Mammary microvascular endothelial cell (primary cell): ENCODE measurements at places on chromosomes 7 and 10. TPM values are rescaled to one million over a fixed set of nuclear protein-coding genes. Genes with fewer than 3 reads are reported as not detected.

SMIM30 gene
- 80.8 and 106 TPM in 2 replicates for total RNA-seq

CLRN3 gene
- not detected in 2 replicates for total RNA-seq

CFAP58 gene
- 0.39 and 0.67 TPM in 2 replicates for total RNA-seq

BRAT1 gene
- total RNA-seq, result 39.9 and 41.0 TPM in 2 replicates

LOXL4 gene
- 9.1 and 9.3 TPM in 2 replicates for total RNA-seq

KCNH2 gene
- not detected in 2 replicates for total RNA-seq

SPDYE9 gene
- total RNA-seq, result not detected in 2 replicates

CHAT gene
- total RNA-seq, result not detected in 2 replicates

MSMB gene
- total RNA-seq, result not detected in 2 replicates

LRIT1 gene
- total RNA-seq, result not detected in 2 replicates

IQUB gene
- total RNA-seq, result 0.69 TPM in 1 of 2 replicates, not detected in the other

SFXN2 gene
- total RNA-seq, result 2.1 and 3.5 TPM in 2 replicates

RAMP3 gene
- total RNA-seq, result 7.0 and 8.8 TPM in 2 replicates

CC2D2B gene
- total RNA-seq, result not detected in 2 replicates

AP1S1 gene
- total RNA-seq, result 195 and 198 TPM in 2 replicates

HABP2 gene
- not detected in 2 replicates for total RNA-seq

JAKMIP3 gene
- total RNA-seq, result under 0.01 TPM in 1 of 2 replicates, not detected in the other

CRHR2 gene
- total RNA-seq, result not detected in 2 replicates

CPVL gene
- 2.0 and 2.6 TPM in 2 replicates for total RNA-seq

AQP1 gene
- 1.4 and 4.9 TPM in 2 replicates for total RNA-seq

ASB15 gene
- total RNA-seq, result not detected in 2 replicates

SAMD9L gene
- total RNA-seq, result 35.8 and 40.4 TPM in 2 replicates

EN2 gene
- not detected in 2 replicates for total RNA-seq

LRRC4 gene
- total RNA-seq, result 0.44 and 0.60 TPM in 2 replicates

FGL2 gene
- 0.25 TPM in 1 of 2 replicates, not detected in the other for total RNA-seq

C10orf90 gene
- total RNA-seq, result not detected in 2 replicates

BBS9 gene
- 7.1 and 10.7 TPM in 2 replicates for total RNA-seq

ITGB8 gene
- total RNA-seq, result 0.34 and 0.67 TPM in 2 replicates

CARD11 gene
- total RNA-seq, result 0.25 and 0.27 TPM in 2 replicates

SSC4D gene
- total RNA-seq, result 0.73 and 0.79 TPM in 2 replicates

LAMB1 gene
- total RNA-seq, result 235 and 248 TPM in 2 replicates

ARHGEF35 gene
- total RNA-seq, result 0.69 and 0.73 TPM in 2 replicates

TMEM196 gene
- not detected in 2 replicates for total RNA-seq

SNCG gene
- 77.7 and 80.4 TPM in 2 replicates for total RNA-seq

CALML3 gene
- total RNA-seq, result not detected in 2 replicates

HOXA7 gene
- total RNA-seq, result 11.9 and 13.6 TPM in 2 replicates
